ENCODE measurements at places on chromosomes 16 and 17. TPM values are rescaled to one million over a fixed set of nuclear protein-coding genes. Genes with fewer than 3 reads are reported as not detected.

GRCh38 chr16:87424266-87424665 is 32.1 kb downstream of the MAP1LC3B start:
- DNase-seq: no peak

TMEM92 gene
- total RNA-seq: 4.4 TPM

GRCh38 chr16:69741519-69741918 is 13.2 kb downstream of the NOB1 start:
- no peak for DNase-seq

DNA sequence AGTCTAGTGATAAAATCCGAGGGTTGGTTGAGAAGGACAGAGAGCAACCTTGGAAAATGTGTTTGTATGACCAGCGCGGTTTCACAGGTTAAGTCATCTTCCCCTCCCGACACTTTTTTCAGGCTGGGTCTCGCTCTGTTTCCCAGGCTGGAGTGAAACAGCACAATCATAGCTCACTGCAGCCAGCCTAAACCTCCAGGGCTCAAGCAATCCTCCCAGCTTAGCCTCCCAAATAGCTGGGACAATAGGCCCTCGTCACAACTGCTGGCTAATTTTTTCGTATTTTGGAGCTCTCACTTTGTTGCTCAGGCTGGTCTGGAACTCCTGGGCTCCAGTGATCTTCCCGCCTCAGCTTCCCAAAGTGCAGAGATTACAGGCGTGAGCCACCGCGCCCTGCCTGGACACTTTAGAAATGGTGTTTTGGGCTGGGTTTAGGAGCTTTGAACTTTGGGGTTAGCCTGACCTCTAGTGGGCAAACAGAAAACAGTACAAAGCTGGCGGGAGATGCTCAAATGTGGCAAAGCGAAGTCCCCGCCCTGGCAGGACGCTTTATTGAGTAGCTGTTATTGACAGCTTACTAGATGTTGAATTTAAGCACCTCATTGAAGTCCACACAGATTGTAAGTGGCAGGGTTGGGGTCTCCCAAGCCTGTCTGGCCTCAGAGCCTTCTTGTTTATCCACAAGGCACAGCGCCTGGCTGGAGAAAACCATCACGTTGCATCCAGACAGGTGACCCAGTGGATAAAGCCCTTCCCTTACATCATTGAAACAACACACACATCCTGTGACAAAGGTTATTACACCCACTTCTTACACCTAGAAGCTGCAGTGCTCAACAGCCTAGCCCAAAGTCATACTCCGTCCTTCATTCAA is 34.7 kb upstream of the RBBP6 start:
- peak; percentile 69 for DNase-seq

KRT33A gene
- total RNA-seq: not detected

DNA sequence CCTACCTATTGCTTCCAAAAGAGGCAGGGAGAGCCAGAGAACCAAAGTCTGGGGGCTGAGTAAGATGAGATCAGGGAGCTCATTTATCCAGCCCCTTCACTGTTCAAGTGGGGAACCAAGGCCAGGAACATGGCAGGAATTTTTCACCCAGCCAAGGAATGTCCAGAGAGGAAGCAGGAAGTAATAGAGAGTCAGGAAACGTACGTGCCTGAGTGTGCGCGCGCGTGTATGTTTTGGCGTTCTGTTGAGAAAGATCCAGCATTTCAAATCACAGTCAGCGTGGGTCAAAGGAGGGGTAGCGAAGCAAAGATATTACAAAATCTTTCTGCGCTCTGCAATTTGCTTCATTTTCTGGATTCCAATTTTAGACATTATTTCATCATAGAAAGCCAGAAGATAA is 41.9 kb upstream of the WSCD1 start:
- no peak for DNase-seq

- no peak for DNase-seq
Observed at GRCh38 chr17:2549392-2550211, 37.9 kb upstream of the METTL16 start.

DNA sequence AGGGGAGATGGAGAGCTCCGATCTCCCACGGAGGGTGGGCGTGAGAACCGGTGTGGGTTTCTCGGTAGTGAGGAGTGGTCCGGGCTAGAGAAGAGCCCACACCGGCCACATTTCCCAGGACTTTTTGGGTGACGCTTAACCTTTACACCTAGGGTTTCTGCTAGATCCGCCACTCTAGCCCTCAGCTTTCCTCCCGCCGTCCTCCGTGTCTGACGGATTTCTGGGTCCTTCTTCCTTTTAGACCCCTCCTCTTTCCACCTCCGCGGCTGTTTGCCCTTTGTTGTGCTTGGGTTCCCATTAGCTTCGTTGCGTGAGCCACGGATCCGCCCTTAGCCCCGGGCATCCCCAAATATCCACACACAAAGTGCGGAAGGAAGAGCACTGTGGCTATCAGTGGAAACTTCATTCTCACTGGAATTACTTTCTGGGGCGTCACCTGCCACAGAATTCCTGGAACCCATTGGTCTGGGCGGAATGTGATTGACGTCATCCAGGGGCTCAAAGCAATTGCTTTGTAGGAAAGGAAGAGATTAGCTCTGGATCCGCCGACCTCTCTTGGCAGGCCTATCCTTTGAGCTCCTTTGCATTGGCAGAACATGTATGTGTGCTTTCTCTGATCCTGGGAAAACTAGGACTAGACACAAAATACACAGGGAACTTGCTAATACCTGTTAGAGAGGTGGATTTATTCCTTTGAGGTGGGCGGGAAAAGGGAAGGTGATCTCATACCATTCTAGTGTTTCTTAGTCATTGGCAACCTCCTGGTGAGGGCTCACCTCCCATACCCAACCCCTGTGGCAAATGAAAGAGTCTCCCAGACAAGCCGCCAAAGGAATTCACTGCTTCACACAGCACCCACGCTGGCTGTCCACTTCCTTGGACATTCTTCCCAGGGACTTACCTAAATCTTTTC is 654 bp downstream of the TNFAIP1 start:
- DNase-seq: peak; percentile 78

Data from left lung (tissue), 14 donors.